Activated T-helper 17 cell treated with anti-CD3 and anti-CD28 coated beads, Interleukin-2, amount 50 U/mL, for 72 hours (primary cell): ENCODE measurements at places on chromosomes 7 and 10. TPM values are rescaled to one million over a fixed set of nuclear protein-coding genes. Genes with fewer than 3 reads are reported as not detected.

TMEM196 gene
- total RNA-seq, result not detected

DNA sequence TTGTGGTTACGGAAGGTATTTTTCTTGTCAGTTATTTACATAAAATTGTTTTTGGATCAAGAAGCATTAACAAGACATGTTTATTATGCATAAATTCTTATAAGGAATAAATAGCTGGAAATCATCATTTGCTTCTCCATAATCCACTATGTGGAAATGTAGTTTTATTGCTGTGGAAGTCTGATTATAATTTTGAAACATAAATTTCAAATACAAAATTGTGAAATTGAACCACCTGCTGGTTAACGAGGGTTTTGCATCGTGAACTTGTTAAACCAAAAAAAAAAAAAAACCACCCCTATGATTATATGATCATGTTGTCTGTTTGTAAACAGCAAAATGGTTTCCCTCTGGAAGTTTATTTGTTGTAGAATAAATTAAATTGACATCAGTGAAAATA is 25.9 kb downstream of the ABRAXAS2 start:
- no peak for ATAC-seq

DNA sequence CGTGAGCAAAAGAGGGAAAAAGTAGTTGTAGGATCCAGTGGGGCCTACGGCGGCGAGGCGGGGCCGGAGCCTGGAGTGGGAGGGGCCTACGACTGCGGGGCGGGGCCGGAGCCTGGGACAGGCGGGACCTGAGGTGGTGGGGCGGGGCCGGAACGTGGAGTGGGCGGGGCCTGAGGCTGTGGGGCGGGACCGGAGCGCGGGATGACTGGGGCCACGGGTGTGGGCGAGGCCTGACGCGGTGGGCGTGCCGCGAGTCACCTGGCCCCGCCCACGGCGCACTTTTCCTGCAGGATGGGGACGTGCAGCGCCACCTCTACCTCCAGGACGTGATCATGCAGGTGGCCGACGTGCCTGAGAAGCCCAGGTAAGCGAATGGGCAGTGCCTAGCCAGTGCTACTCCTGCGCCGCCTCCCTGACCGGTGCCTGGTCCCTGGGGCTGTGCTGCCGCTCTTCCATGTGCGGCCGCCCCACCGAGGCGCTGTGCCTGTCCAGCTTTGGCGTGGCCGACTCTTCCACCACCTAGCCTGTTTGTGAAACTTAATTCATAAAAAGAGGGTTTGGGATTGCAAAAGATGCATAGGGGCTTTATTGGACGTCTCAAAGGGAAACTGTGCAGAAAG is 496 bp downstream of the ZNF511 start:
- ATAC-seq, result peak; percentile 85

- no peak for ATAC-seq
Measured at GRCh38 chr7:28389504-28390395, 22.6 kb upstream of the CREB5 start.

DNA sequence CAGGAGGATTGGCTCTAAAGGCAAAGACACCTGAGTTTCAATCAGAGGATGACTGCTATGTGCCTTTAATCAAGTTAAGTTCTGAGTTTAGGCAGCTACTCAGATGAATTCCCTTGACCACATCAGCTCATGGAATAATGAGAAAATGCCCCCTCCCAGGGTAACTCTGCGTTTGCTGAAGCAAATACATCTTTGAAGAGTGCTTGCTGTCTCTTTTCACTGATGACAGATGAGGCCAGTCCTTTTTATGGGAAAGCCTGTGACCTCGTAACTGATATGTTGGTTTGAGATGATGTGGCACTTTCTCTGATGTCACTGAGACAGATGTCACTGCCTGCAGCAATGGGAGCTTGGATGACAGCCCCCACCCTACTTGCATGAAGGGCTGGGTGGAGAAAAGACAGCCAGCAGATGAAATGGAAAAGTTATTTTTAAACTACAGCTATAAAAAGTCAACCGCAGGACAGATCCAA is 43.7 kb upstream of the DGKI start:
- peak; percentile 56 for ATAC-seq

DNA sequence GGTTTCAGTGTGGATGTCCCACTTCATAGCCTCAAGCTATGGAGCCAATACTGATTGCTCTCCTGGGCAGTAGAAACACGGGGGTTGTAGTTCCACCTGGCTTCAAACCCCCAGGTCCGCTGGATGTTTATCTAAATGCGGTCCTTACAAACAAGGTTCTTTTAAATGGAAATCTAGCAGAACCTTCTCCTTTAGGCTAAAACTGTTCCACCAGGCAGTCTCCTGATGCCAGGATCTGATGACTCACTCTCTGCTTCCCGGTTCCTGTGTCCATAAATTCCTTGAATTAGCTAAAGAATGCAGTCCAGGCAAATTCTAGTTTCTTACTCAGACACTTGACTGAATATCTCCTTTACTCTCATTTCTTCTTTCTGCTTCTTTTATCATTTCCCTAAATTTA is 108.4 kb upstream of the FAM3C start:
- ATAC-seq, result no peak

- no peak for ATAC-seq
Measured at GRCh38 chr10:94407668-94408067, 5.3 kb downstream of the TBC1D12 start.

DNA sequence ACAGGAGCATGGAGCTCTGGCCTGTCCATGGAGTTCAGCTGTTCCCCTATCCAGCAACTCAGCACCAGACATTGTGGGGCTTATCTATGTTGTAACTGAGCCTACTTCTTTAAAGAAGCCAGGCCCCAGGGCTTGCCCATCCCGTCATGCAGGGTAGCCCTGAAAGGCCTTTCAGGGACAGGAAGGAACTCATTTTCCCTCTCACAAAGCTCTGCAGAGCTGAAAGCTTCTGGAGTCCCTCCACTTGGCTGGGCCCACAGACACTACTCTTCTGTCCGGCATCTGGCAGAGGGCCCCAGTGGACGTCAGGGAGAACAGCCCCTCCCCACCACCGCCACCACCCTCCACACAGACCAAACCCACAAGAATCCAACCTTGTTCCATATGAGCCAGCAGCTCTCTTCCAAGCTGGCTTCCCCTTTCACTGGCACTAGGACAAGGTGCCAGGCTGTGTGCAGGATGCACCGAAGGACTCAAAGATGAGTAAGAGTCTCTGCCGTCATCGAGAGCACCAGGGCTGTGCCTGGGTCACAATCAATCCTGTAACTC is 33.1 kb downstream of the DENND2A start:
- no peak for ATAC-seq

DNA sequence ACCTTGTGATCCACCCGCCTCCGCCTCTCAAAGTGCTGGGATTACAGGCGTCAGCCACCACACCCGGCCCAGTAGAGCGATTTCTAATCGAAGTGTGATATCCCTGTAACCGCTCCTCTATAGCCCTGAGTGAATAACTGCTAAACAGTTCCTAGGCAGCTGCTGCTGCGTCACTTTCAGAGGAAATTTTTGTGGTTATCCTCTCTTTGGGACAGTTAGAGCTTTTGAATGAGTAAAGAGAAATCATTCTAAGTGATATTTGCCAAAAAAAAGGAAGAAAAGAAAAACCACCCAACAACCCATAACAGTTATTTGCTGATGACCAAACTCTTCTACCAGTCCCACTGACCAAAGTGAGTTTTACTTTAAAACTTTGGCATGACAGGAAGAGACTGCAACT is 59.9 kb downstream of the MKX start:
- no peak for ATAC-seq

DNA sequence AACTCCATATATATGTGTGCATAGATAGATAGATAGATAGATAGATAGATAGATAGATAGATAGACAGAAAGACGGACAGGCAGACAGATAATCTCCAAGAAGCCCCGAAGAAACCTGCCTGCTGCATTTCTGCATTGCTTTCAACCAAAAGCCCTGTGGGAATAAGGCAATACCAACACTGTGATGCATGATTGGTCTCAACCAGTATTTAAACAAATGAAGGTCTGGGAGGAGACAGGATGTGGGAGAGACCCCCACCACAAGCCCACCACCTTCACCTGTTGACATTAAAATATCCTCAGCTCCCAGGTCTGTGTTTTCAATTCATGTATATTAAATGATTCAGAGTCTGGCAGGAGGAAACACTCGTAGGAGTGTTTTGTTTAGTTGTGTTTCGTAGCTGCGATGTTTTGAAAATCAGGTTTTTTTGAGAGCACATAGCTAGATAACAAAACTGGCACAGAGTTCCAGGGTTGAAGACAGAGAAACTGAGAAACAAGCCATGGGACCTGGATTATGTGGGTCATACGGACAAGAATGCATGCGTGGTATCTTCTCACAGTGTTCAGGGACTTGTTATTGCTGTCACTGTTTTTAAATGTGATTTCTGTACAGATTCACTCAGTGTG is 200.7 kb upstream of the AHR start:
- peak; percentile 14 for ATAC-seq

DNA sequence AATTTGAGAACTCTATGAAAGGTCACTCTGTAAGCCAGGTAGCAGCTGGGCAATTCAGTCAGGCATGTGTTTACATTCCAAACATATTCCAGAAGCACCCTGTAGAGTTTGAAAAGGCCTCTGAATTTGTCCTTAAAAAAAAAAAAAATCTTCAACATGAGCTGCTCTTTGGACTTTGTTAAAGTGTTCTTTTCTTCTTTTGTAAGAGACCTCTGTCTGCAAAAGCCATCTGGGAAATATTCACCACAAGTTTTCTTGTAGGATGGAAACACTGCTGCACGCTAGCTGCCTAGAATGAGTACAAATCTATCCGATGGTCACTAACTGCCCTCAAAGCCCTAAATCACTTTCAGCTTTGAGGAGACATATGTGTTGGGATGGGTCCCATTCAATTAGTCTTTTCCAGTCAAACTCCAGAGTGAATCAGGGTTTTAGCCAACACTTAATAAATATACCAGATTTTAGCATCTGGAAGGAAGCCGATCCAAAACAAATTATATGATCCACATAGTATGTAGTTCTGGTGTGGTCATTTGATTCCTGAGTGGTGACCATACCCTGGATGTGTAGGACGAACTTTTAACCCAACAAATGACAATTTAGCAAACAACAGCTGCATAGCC is 85.9 kb downstream of the CD36 start:
- no peak for ATAC-seq
